ENCODE measurements at places on chromosomes 3 and 15. TPM values are rescaled to one million over a fixed set of nuclear protein-coding genes. Genes with fewer than 3 reads are reported as not detected.

- DNase-seq = no peak
These were observed 36.7 kb downstream of the ACSBG1 start for GRCh38 chr15:78197632-78198031.

Gene LEKR1
- 0.23 TPM for total RNA-seq

DNA sequence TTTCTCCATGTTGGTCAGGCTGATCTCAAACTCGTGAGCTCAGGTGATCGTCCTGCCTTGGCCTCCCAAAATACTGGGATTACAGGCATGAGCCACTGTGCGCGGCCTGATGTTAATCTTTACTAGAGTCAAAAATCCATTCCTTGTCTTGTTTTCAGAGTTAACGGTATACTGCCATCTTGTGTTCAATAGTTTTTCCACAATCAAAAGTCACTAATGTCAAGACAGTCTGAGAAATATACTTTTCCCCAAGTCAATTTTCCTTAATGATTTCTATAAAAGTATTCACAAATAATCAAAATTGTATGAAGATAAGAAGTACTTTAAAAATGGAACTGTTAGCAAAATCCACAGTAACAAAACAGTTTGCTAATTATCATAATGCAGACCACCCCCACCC, 8.5 kb downstream of the CRBN start:
- DNase-seq = no peak

DNA sequence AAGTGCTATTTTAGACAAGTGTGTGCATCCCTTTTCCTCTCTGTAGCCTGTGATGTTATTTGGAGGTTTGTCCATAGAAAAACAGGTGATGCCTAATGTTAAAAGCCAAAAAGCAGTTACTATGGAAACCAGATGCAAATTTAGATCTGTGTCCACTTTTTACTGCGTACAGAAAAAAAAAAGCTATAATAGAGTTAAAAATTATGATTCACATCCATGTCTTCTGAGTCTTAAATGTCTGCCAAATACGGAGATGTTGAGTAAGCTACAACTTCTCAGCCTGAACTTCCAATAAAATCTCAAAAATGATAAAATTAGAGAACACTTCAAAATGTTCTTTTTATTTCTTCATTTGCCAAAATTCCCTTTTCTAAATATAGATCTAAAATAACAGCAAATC, 74.2 kb upstream of the GAP43 start:
- DNase-seq = no peak

DNA sequence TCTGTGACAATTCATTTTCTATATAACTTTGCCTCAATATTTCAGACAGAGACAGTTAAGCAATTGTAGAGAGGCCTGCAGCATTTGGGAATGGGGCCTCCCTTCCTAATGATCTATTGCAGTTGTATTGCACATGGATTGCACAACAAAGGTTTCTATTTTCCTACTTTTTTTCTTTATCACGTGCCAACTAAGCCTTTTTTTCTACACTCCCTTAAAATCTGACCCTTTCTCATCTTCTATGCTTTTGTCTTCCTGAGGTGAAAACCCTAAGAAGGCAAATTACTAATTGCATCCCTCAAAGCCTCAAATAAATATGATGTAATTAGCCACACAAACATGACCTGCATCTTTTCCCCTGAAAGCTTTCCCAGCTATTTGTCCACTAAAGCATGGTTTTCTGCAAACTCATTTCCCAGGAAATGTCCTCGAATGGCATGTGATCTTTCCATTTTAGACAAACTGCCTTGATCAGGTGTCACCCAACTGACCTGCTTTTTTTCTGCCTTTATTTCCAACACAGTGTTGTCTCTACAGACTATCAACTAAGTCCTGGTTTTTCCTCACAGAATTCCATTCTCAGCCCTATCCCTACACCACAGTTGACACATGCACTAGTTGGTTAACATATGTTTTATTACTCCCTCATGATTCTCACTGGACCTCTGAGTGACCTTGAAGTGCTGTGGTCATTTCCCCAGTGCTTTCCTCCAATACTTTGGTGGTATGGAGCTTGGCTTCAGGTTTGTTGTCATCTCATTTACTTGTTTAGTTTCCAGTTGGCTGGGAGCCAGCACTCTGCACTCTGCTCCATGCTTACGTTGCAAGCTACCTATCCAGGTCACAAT, 31.9 kb upstream of the TSC22D2 start:
- no peak for DNase-seq

Gene GREM1
- not detected for total RNA-seq

Gene MKRN2OS
- 11.4 TPM for total RNA-seq
